ENCODE measurements at places on chromosomes 4 and X. TPM values are rescaled to one million over a fixed set of nuclear protein-coding genes. Genes with fewer than 3 reads are reported as not detected.

PAGE3 gene
- not detected for polyA plus RNA-seq

RRH gene
- 0.46 TPM for polyA plus RNA-seq

KLF8 gene
- 2.5 TPM for polyA plus RNA-seq

MTCP1 gene
- polyA plus RNA-seq = 16.5 TPM

LONRF3 gene
- 1.4 TPM for polyA plus RNA-seq

RNF128 gene
- polyA plus RNA-seq = 7.2 TPM

MSX1 gene
- 4.6 TPM for polyA plus RNA-seq

TLR8 gene
- polyA plus RNA-seq = 0.10 TPM

DOK7 gene
- polyA plus RNA-seq = 0.98 TPM

IL21 gene
- not detected for polyA plus RNA-seq

ZIC3 gene
- not detected for polyA plus RNA-seq

TMEM150C gene
- 41.7 TPM for polyA plus RNA-seq

CDKL2 gene
- 0.32 TPM for polyA plus RNA-seq

FAM53A gene
- 2.2 TPM for polyA plus RNA-seq

CLGN gene
- polyA plus RNA-seq = 0.47 TPM

MAGEE1 gene
- polyA plus RNA-seq = 2.5 TPM

ARSH gene
- not detected for polyA plus RNA-seq

AFP gene
- polyA plus RNA-seq = 0.40 TPM

MGARP gene
- 79.2 TPM for polyA plus RNA-seq

OTOP1 gene
- not detected for polyA plus RNA-seq

PABPC5 gene
- 8.7 TPM for polyA plus RNA-seq

FGFR3 gene
- polyA plus RNA-seq = 4.7 TPM

SORCS2 gene
- polyA plus RNA-seq = 0.67 TPM

LRIT3 gene
- polyA plus RNA-seq = 0.72 TPM

SORBS2 gene
- 542 TPM for polyA plus RNA-seq

PAGE2B gene
- not detected for polyA plus RNA-seq

MAML3 gene
- 2.0 TPM for polyA plus RNA-seq

NPY5R gene
- 1.5 TPM for polyA plus RNA-seq

TCEAL5 gene
- 14.5 TPM for polyA plus RNA-seq

PPP4R3C gene
- polyA plus RNA-seq = not detected

TMEM271 gene
- 0.64 TPM for polyA plus RNA-seq

BMP3 gene
- 0.16 TPM for polyA plus RNA-seq

CT55 gene
- polyA plus RNA-seq = not detected

RAB41 gene
- not detected for polyA plus RNA-seq

CD99 gene
- polyA plus RNA-seq = 166 TPM

PDGFC gene
- 6.0 TPM for polyA plus RNA-seq

RASGEF1B gene
- polyA plus RNA-seq = 13.9 TPM

TMSB4X gene
- polyA plus RNA-seq = 6,130 TPM

CT45A10 gene
- polyA plus RNA-seq = not detected

SMIM43 gene
- polyA plus RNA-seq = 0.20 TPM

RTL3 gene
- not detected for polyA plus RNA-seq

DAPP1 gene
- 1.2 TPM for polyA plus RNA-seq

ADD1 gene
- 134 TPM for polyA plus RNA-seq

AFF2 gene
- polyA plus RNA-seq = 0.32 TPM

HERC3 gene
- polyA plus RNA-seq = 3.4 TPM

NDP gene
- polyA plus RNA-seq = 0.20 TPM

VEGFD gene
- 8.5 TPM for polyA plus RNA-seq

CLDN34 gene
- not detected for polyA plus RNA-seq
